ENCODE measurements at places on chromosomes 2 and 18.

DNA sequence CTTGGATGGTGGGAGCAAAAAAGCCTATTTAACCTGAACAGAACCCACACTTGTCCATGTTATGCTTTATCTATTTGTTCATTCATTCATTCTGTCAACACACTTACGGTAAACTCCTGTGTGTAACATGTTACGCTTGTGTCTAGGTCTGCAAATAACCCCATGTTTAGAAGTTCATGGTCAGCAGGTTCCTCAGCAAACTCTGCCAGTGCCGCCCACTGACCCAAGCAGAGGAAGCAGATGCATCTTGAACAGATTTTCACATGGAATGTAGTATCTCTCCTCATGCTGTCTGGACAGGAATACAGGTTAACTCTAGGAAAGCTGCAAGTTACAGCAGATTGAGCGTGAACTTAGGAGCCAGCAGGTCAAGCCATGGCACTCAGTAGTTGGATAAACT is 213.7 kb upstream of the COPS8 start:
- DNase-seq, result no peak

DNA sequence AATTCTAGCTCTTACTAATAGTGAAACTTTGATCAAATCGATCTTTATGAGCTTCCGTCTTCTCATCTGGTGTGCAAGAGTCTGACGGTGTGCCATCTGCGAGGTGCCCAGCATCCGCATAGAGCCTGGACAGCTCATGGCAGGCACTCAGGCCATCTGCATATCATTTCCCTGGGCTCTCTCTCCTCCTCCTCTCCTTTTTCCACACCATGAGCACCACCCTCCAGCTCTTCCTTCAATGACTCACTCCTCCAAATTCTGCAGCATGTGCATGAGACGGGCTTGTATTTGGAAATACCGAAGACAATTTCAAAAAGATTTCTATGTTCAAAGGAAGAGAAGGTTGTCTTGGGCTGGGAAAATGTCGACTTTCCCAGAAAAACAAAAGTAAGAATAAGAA is 161.1 kb downstream of the CCBE1 start:
- DNase-seq, result no peak

DNA sequence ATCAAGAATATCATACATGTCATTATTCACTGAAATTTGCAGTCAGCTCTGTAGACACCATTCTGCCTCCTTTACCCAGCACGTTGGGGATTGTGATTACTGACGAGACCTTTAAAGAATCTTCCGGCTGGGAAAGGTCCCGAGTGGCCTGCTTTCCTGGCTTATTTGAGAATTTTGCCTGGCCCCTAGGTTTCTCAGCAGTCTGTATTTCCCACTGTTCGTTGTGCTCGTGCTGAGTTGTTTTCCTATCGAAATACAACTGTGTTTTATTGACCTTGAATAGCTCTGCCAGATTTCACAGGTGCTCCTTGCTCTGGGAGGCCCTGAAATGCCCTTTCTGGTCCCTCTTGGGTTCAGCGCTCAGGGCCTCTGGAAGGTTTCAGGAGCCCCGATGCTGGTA is 94.9 kb downstream of the AGAP1 start:
- DNase-seq, result no peak

- no peak for DNase-seq
Measured at GRCh38 chr2:165892526-165892925, 61.0 kb downstream of the TTC21B start.

GRCh38 chr2:198890490-198890889 is 567.2 kb downstream of the SATB2 start:
- DNase-seq, result no peak

- DNase-seq, result no peak
Measured at GRCh38 chr18:6211174-6211504, 203.6 kb downstream of the L3MBTL4 start.

DNA sequence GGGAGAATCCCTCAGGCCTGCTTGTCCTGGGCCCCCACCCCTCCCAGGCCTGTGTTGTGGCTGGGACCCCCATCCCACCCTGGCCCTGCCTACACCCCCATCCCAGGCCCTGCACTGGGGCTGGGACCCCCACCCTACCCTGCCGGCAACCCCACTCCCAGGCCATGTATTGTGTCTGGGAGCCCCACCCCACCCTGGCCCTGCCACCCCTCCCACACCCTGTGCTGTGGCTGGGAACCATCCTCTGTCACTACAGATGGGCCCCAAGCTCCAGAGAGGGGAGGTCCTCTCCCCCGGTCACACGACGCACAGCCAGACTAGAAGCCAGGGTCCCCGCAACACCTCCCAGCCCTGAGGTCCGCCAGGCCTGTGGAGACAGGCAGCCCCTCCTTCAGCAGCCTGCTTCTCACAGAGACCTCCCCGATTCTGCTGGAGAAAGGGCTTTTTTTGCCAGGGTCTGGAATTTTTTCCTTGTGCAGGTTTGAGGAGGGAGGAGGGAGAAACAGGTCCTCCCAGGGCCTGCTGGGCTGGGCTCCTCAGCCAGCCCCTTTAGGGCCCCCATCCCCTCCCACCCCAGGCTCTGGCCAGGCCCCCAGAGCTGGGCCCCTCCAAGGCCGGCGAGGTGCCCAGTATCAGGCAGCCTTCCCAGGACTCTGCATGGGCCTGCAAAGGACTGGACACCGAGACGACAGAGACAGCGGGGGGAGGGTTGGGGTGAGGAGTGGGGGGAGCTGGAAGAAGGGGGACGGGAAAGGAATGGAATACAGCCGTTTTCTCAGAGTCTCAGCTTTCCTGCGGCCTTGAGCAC is 28.0 kb downstream of the KIF1A start:
- DNase-seq, result peak; percentile 35

DNA sequence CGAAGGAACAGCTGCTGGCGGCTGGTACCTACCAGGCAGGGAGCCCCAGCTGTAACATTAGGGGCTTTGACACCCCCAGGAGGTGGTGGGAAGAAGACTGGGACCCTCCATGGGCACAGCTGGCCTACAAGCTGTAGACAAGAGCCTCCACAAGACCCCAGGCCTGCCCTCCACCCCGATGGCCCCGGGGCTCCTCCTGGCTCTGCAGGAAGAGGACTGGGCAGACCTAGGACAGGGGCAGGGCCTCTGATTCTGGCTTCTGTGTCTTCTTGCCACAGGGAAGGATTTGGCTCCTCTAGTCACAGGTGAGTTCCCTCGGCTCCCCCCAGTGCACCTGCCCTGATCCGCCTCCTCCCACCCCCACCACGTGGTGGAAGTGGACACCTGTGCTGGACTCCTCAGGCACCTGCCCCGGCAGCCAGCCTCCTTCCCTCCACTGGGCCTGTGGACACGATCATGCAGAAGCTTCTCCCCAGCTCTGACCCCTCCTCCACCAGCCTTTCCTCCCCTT is 53.4 kb upstream of the ODC1 start:
- DNase-seq, result no peak

GRCh38 chr2:55986001-55986400 is 62.4 kb upstream of the EFEMP1 start:
- DNase-seq, result no peak

DNA sequence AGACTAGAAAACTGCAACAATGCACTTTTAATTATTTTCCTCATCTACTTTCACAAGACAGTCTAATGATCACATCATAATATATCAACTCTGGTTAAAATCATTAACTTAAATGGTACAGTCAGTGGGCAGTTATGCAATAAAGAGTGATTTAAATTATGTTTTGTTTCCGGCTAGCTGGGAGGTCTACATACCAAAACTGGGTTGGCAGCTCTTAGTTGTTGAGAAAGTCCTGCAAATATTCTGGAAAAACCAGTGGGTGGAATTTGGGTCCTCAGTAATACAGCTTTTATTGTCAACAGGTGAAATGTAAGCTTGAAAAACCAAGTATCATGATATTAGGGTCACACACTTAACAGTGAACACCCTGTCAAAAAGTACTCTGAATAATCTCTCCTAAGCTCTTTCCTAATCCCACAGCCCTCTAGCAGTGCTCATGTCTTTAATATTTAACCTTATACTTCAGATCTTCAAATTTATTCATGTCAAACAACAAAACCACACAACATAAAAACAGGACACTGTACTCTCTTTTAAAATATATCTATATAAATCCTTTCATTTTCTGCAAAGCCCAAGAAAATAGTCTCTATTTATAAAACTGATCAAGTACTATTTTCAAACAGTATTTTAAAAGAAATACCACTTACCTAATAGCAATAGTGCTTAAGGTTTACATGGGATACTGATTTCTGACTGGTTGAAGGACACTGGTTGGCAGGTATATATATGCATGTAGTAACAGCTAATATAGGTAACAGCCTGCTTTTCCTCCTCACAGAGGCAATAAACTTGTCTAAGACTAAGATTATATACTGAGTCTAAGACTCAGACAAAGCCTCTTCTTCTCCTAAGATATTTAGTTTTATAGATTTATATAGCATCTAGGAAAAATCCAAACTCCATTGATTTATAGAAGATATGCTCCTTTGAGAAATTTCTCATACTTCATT is 103.8 kb downstream of the GAREM1 start:
- DNase-seq, result no peak

DNA sequence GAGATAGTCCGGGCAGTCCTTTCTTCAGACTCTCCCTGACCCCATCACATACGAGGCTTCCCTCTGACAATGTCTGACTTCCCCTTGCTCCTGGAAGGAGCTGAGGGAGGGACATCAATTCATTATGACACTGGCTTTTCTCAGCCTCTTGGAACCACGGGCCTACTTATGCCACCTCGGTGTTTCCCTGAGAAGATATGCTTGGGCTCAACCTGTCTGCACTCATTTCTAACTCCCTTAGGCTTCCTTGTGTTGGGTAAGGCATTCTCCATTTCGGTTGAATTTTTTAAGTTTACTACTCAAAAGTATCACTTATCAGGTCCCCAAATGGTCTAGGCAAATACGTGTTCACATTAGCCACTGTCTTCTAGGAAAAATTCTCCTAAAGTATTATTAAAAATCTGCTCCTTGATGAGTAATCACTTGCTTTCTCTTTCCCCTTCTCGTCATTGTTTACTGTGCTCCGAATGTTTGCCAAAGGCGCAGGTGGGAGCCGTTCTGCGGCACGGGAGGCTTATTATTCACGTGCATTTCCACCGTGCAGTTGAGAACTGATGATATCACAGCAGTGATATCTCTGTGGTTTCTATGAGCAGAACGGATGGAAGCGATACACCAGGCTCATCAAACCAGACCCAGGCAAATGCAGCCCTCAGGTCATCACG is 33.1 kb downstream of the ARL4C start:
- no peak for DNase-seq

- peak; percentile 31 for DNase-seq
Measured at GRCh38 chr2:40218679-40219078, 233.2 kb downstream of the SLC8A1 start.

DNA sequence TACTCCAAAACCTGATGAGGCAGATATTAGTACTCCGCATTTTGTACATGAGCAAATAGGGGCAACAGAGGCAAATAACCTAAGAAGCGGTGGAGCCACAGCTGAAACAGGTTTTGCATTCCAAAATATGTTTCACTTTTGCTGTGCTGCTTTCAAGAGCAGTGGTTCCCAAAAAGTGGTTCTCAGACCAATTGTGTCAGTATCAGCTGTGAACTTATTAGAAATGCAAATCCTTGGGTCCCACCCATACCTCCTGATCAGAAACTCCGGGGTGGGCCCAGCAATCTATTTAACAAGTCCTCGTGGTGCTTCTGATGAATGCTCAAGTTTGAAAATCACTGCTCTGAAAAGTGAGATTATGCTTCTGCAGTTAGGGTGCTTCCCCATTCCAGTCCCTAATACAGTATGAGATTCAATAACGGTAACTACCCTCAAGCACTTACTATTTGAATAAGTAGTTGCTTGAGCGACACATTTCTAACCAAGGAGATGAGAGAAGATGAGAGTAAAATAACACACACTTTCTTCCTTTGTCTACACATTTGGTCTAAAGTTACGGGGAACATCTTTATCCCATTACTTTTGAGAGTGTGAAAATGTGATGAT is 17.8 kb upstream of the TCF4 start:
- DNase-seq, result no peak

DNA sequence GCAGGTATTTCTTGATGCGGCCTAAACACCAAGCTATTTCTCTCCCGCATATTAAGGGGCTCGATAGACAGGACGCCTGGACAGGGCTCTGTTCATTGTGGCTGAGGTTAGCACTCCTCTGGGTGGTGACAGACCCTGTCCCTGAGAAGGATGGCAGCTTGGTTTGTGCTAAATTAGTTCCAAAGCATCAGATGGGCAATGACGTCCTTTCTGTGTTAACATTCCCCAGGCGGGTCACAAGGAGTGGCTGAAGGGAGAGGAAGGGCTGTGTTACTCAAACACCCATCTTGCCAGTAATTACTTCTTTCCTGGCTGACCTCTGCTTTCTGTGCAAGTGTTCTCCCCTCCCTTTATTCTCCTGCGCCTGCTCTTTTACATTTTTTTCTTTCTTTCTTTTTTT is 75.0 kb downstream of the TMEM247 start:
- DNase-seq, result no peak

- DNase-seq, result no peak
Measured at GRCh38 chr2:163266772-163267171, 428.2 kb upstream of the KCNH7 start.

- DNase-seq, result no peak
Measured at GRCh38 chr2:127173057-127173456, 47.0 kb downstream of the CYP27C1 start.

- no peak for DNase-seq
Measured at GRCh38 chr18:53541924-53542323, 682.5 kb downstream of the MBD2 start.
